Activated naive CD8-positive, alpha-beta T cell treated with anti-CD3 and anti-CD28 coated beads for 36 hours (primary cell): ENCODE measurements at places on chromosomes 3 and 15. TPM values are rescaled to one million over a fixed set of nuclear protein-coding genes. Genes with fewer than 3 reads are reported as not detected.

DGKG gene
- 0.58 TPM for total RNA-seq

DNA sequence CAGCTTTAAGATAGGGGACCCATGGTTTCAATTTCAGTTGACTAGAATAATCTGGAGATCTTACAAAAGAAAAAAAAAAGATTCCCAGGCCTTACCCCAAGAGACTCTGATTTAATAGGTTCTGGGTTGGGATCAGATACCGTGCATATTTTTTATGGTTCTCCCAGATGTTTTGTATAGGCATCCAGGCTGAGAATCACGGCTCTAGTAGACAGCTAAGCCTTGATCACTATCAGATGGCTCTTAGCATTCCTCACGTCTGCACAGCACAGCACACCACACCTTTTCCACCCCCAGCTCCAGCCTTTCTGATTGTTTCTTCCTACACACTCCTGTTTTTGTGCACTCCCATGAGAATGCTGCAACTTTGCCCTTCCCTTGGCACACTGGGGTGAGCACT is 40.8 kb downstream of the TMEM45A start:
- no peaks in the 10 kb centered on the region for H3K4me1 ChIP-seq
- H3K4me3 ChIP-seq = no peak overlapping the region
- DNase-seq = no peak
- H3K27me3 ChIP-seq = no peaks in the 10 kb centered on the region

DNA sequence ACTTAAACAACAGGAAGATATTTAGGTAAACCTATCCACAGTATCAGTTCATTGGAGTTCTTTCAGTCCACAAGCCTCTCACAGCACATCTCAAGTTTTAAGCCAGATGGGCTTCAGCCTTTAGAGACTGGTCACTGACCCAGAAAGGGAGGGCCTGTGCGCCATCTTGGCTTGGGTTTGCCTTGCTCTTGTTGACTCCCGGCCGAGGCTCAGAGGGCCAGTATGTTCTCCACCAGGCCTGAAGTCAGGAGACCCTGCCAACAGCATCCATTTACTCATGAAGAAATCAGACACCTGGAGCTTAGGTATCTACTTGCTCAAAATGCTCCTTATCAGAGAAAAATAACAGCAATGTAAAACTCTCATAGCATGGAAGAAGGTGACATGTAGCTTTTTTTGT is 6.2 kb downstream of the RGMA start:
- DNase-seq = no peak
- H3K27me3 ChIP-seq = peaks cover 47% of the 10 kb centered on the region
- H3K36me3 ChIP-seq = no peaks in the 10 kb centered on the region
- peaks cover 1% of the 10 kb centered on the region for H3K4me1 ChIP-seq
- no peak overlapping the region for H3K27ac ChIP-seq
- H3K4me3 ChIP-seq = no peak overlapping the region

SV2B gene
- total RNA-seq = 0.08 TPM

- H3K36me3 ChIP-seq = no peaks in the 10 kb centered on the region
Observed at GRCh38 chr3:98650971-98651779, 57.8 kb upstream of the CPOX start.

TM4SF1 gene
- not detected for total RNA-seq
